Activated CD4-positive, alpha-beta memory T cell treated with anti-CD3 and anti-CD28 coated beads for 36 hours (primary cell): ENCODE measurements at places on chromosomes 5 and 9.
A peak's percentile ranks its signal among the peaks of the same experiment; 100 is the strongest.

- DNase-seq, result no peak
Observed at GRCh38 chr9:37969130-37969529, 65.2 kb upstream of the SLC25A51 start.

GRCh38 chr5:178361657-178362445, 129.2 kb upstream of the PHYKPL start:
- no peak for DNase-seq

DNA sequence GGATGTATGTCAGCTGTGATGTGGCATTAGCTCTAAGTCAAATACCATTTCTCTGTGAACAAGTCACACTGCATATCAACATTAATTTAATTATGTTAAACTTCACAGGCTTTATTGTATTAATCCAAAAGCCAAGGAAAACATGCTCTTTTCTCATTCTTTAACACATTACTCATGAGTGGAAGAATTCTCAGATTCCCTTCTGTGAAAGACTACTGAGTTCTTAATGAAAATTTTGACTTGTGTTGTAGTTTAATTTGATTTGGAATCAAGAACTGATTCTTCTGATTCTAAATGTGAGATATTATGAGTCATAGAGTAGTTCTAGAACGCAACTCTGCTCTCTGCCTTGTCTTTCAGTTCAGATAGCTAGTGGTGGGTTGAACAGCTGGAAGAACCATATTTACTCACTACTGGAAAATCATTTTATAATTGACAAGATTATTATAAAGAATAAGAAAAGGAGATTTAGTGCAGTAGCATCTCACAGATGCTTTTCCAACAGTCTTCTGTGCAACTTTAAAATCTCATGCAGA, 90.6 kb downstream of the VCAN start:
- DNase-seq, result no peak

GRCh38 chr5:134437847-134438581, 26.3 kb upstream of the CDKN2AIPNL start:
- no peak for DNase-seq

- DNase-seq, result no peak
Observed at GRCh38 chr5:91898898-91899297, 515.8 kb upstream of the ARRDC3 start.

DNA sequence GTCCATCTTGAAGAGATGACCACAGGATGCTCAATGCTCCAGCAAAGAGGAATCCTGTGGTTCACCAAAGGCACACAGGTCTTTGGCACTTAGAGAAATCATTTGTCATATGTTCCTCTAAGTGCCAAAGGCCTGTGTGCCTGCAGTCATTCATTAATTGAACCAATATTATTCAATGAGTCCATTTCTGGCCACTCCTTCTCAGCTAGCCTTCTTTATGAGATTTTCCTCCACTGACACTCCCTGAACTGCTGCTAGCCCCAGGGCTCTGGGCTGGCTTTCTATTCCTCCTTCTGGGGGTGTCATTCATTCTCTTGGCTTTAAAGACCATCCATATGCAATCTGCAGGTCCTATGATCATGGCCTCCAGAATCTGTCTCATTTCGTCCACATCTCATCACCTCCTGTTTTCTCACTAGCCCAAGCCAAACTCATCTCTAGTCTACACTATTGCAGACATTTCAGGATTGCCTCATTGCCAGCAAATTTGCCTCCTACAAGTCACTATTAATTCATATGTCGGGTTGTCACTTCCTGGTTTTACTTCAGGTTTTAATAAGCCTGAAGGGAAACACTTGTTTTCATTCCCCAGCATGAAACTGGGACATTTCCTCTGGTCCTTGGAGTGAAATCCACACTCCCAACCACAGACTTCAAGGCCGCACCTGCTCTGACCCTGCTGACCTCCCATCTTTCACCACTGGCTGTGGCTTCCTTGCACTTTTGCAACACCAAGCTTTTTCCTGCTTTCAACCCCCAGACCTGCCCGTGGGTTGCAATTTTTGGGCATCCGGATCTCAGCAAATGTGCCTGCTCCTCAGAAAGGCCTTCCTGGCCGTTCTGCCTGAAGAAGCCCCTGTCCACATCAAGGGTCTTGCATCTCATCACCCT, 35.1 kb downstream of the KCNIP1 start:
- DNase-seq, result no peak

- no peak for DNase-seq
Observed at GRCh38 chr5:68529581-68529980, 314.0 kb downstream of the PIK3R1 start.

GRCh38 chr5:155103146-155103545, 89.6 kb downstream of the KIF4B start:
- no peak for DNase-seq

DNA sequence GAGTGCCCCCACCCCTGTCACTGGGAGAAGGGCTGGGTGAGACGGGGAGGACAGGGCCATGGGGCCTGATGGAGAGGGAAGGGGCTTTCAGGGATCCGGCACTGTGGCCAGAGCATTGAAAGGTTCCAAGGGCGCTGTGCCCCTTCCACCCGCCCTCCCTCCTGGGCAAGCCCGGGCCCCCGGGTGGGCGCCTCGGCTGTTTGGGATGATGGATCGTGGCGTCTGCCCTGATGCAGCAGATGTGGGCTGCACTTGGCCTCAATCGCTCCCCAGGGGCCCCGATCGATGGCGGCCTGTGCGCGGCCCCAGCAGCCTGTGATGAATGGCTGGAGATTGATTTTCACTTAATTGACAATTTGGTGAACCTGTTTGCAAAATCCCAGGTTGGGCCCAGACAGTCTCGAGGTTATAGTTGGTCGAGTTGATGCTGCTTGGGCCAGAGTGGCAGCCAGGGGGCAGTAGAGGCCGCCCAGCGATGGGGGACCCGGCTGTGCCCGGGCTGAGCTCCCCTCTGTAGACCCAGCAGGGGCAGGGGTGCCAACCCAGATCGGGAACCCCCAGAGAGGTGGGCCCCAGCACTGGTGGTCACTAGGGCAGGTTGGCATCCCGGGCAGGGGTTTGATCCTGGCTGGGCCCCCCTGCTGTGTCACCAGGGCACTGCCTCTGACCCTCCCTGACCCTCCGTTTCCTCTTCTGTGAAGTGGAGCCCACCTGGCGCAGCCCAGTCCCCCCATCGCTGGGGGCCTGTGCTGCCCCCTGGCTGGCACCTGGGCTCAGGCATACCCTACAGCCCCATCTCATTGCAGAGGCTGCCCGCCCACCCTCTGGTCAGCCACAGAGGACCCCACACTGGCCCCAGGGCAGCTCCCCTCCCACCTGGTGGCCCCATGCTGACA, 34.7 kb downstream of the LHX3 start:
- peak; percentile 71 for DNase-seq

DNA sequence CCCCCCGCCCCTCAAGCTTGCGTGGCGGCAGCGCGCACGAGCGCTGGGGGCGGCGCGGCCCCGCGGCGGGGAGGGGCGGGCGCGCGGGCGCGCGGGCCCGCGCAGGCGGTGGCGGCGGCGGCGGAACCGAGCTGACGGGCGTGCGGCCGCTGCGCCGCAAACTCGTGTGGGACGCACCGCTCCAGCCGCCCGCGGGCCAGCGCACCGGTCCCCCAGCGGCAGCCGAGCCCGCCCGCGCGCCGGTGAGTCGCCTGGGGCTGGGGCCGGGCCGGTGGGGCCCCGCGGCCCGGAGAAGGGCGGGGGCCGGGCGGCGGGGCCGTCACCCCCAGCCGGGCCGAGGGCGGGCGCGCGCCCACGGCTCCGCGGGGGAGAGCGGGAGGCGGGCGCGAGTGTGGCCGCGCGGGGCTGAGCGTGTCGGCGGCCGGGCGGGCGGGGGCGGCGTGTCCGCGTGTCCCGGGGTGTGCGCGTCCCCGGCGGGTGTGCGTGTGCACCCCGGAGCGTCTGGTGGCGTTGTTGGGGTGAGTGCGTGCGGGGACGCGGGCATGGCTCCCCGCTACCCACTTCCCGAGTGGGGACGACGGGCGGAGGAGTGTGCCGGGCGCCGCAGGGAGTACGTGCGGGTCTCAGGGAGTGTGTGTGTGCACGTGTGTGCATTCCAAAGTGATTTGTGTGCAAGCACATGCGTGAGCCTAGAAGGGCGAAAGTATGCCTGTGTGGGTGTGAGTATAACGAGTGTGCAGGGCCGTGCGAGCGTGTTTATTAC, at the start of gene NEK6:
Gene NEK6 (plus strand): TSS at position 106 of the 763 bp plus-strand sequence. CDS start 44,016 bp downstream, outside the sequence.
- DNase-seq, result peak; percentile 39

- no peak for DNase-seq
Observed at GRCh38 chr9:38434853-38435252, 10.6 kb upstream of the IGFBPL1 start.

- DNase-seq, result peak; percentile 57
Observed at GRCh38 chr9:86405926-86406325, 51.7 kb upstream of the TUT7 start.

DNA sequence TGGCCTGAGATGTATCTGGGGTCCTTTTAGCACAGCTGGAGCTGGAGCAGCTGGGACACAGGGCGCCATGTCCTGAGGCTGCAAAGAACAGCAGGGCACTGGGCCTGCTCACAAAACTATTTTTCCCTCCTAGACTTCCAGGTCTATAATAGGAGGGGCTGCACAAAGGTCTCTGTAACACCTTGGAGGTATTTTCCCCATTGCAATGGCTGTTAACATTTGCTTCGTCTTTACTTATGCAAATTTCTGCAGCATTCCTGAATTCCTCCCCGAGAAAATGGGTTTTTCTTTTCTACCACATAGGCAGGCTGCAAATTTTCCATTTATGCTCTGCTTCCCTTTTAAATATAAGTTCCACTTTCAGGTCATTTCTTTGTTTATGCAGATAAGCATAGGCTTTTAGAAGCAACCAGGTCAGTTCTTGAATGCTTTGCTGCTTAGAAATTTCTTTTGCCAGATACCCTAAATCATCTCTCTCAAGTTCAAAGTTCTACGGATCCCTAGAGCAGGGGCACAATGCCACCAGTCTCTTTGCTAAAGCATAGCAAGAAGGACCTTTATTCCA, 130.8 kb downstream of the PCSK1 start:
- no peak for DNase-seq

GRCh38 chr9:124747065-124747464, 24.0 kb downstream of the NR6A1 start:
- no peak for DNase-seq

DNA sequence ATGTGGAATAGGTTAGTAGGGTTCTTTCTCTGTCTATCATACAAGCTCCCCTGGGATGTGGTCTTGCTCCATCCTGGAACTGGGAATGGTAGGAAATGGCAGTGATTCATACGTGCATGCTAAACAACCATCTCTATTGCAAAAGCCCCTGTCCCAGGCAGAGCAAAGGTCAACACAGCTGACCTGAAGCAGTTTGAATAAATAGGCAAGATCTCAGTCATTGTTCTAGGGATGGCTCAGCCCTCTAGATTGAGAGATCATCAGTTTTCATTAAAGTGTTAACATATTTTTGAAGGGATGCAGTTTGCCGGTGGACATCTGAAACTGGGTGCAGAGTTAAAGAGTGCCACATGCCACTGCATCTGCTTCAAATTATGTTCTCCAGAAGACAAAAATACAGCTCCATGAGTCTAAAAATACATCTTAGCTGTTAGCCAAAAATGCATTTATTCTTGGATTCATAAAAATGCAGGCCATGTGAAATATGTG, 224.1 kb downstream of the ESM1 start:
- no peak for DNase-seq

DNA sequence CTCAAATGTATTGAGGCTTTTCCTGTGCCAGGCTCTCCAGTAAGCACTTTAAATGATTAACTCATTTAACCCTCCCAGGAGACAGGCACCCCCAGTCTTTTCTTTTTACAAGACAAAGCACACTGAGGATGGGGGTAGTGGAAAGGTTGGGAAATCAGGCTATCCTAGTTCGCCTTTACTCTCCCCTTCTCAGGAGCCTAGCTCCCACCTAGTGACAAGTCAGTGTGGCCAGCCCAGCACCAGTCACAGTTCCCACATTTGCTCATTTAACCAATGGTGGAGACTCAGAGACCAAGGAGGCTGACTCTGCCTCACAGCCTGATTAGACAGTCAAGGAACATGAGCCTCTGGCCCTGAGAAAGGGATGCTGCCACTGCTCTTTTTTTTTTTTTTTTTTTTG, 3.5 kb downstream of the ALDH7A1 start:
- no peak for DNase-seq

- DNase-seq, result no peak
Observed at GRCh38 chr5:120644516-120644915, 180.4 kb downstream of the PRR16 start.

GRCh38 chr5:39765366-39765765, 340.6 kb upstream of the DAB2 start:
- DNase-seq, result no peak

- DNase-seq, result no peak
Observed at GRCh38 chr5:121962347-121962670, 534 bp downstream of the SRFBP1 start.

DNA sequence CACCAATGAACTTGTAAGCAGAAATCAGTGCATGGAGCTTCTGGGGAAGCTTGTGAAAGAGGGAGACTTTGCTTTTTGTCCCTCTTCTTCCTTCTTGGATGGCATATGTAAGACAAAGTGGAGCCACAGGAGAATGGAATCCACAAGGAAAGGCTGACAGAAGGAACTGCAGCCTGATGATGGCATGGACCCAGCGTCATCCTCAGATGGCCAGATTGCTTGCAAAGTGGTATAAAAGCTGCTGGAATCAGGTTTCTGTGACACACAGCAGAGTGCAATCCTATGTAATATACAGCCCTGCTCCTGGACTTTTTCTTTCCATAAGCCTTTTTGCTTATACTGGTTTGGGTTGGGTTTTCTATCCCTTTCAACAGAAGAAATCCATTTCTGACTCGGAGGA, 31.4 kb upstream of the SPARC start:
- DNase-seq, result no peak

DNA sequence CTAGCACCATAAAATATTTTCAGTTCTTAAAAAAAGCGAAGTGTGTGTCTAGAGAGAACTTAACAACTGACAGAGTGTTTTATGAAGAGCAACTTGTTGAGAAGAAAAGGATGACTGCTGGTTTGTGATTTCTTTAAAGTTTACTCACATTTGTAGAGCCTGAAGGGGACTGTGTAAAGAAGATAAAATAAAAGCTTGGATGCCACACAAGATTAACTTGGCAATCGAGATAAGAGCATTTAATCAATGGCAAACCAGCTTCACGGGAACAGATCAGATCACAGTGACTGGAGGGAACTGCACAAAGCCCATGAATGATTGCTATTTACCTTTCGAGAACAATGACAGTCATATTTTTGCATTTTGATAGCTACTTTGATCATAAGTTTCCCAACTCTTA, 2013.1 kb upstream of the CDH9 start:
- no peak for DNase-seq

DNA sequence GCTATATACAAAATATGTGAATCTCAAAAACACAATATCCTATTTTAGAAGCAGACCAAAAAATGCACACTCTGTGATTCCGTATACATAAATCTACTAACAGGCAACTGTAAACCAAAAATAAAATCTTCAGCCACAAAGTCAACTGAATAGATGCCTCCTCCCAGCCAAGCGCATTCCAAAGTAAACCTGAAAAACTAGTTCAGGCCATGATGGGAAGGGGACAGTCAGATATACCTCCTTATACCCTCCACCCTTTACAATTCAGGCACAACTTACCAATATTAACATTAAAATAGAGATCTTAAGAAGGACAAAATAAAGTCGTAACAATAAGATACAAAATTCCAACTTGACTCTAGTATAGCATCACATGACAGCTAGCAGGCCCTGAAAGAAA, 1604.5 kb upstream of the NUDT12 start:
- DNase-seq, result no peak
